ENCODE measurements at places on chromosomes 16 and 17.

GRCh38 chr16:77556201-77556873 is 121.5 kb upstream of the ADAMTS18 start:
- no peak overlapping the region for H3K27ac ChIP-seq
- no peak overlapping the region for H3K4me3 ChIP-seq
- no peak for DNase-seq
- no peaks in the 10 kb centered on the region for H3K36me3 ChIP-seq

DNA sequence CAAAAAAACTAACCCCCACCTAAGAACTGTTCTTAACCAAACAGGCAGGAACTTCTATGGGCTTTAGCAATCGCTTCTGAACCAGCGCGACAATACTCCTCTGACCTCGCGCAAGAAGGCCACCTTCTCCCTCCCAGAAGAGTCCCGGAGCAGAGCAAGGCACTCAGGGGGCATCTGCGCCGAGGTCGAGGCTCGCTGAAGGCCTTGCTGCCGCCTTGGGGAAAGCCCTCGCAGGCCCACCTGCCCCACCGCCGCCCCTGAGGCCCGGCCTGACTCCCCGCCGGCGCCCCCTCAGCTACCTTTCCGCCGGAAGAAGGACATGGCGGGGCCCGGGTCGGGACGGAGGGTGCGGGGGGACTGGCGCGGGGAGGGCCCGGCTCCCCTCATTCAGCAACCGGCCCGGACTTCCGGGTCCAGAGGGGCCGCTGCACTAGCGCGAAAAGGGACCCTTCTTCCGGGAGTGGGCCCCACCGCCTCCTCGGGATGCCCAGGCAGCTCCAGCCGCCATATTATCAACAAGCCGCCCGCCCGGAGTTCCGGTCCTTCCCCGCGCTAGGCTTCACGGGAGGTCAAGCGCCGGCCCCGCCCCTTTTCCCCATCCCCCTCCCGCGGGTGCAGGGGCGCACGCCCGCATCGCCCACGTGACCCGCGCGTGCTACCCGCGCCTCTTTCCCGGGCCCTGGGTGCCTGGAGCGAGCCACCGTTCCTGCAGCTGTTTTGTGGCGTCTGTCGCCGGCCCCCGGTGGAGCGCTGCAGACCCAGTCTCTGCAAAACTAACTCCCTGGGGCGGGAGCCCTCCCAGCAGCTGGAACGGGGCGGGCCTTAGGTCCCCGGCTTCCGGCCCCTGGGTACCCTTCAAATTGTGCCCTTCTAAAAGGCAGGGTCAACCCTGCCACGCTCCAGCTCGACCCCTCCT is at the start of gene AKAP10:
TSS of gene AKAP10 (minus strand) at position 536 of the 916 bp plus-strand sequence. CDS start at position 387, 149 bp downstream.
- H3K27ac ChIP-seq = peak within 1 kb of the TSS; percentile 78
- DNase-seq = peak; percentile 82
- no peaks in the 10 kb centered on the region for H3K27me3 ChIP-seq
- peak within 1 kb of the TSS; percentile 85 for H3K4me3 ChIP-seq
- H3K36me3 ChIP-seq = peaks cover 4% of the 10 kb centered on the region
- peaks cover 8% of the 10 kb centered on the region for H3K4me1 ChIP-seq

DNA sequence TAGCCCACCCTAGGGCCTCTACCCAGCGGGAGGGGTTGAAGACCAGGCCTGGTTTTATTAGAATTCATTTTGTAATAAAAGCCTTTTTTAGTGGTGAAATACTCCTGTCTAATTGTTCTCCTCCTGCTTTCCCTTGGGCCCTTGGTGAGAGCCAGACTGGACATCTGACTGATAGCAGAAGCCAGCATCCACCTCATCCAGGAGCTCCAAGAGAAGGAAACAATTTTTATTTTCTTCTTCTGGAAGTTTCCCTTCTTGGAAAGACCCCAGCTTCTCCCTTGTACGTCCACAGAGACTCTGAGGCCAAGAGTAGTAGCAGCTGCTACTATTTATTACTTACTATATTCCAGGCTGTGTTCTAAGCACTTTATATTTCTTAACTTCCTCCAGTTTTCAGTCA is 4.0 kb upstream of the PHKG2 start:
- peaks cover 6% of the 10 kb centered on the region for H3K4me1 ChIP-seq
- DNase-seq = no peak
- no peak overlapping the region for H3K27ac ChIP-seq
- no peaks in the 10 kb centered on the region for H3K36me3 ChIP-seq
- H3K4me3 ChIP-seq = no peak overlapping the region

DNA sequence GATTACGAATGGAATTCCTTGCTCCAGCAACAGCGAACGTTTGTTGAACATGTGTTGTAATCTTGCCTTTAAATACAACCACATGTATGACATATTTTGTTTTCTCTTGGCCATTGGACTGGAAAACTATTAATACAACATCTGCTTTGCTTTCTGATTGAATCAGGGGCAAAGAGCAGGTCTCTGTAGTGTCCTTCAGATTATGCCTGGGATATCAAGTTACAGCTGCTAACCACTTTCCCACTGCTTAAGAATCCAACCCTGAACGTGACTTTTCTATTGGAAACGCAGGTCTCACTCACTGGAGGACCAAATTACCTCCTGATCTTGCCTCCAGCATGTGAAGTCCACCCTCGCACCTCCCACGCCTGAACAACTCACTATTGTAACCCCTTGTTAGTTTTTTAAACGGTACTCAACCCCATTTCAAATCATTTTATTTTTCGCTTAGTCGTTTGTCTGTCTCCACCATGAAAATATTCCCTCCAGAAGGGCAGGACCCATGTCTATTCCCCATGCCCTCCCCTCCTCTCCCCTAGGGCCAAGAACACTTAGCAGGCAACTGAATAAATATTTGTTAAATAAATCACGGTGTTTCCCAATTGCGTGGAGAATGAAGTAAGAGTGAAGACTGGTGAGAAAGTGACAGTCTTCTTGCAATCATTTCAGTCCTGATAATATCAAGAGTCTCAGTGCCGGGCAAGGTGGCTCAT is 57.4 kb upstream of the MRTFB start:
- H3K4me1 ChIP-seq = no peaks in the 10 kb centered on the region
- no peaks in the 10 kb centered on the region for H3K36me3 ChIP-seq
- no peak overlapping the region for H3K4me3 ChIP-seq
- no peaks in the 10 kb centered on the region for H3K27me3 ChIP-seq
- DNase-seq = no peak

DNA sequence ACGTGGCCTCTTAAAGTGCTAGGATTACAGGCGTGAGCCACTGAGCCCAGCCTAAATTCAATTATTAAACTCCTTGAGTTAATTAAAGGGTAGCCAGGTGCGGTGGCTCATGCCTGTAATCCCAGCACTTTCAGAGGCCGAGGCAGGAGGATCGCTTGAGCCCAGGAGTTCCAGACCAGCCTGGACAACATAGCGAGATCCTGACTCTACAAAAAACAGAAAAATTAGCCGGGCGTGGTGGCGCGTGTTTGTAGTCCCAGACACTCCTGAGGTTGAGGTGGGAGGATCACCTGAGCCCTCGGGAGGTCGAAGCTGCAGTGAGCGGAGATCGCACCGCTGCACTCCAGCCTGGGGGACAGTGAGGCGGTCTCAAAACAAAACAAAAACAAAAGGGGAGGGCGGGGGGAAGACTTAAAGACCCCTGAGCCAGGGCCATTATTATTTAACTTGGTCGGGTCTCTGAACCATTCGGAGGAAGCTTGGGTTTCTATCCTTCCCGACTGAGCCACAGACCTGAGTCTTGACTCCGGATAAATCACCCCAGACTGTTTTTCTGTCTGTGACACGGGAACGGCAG is 19.5 kb downstream of the BCL7C start:
- H3K4me3 ChIP-seq = peak overlapping the region; percentile 83
- no peak for DNase-seq
- H3K27me3 ChIP-seq = no peaks in the 10 kb centered on the region
- peaks cover 25% of the 10 kb centered on the region for H3K4me1 ChIP-seq
- no peaks in the 10 kb centered on the region for H3K36me3 ChIP-seq

DNA sequence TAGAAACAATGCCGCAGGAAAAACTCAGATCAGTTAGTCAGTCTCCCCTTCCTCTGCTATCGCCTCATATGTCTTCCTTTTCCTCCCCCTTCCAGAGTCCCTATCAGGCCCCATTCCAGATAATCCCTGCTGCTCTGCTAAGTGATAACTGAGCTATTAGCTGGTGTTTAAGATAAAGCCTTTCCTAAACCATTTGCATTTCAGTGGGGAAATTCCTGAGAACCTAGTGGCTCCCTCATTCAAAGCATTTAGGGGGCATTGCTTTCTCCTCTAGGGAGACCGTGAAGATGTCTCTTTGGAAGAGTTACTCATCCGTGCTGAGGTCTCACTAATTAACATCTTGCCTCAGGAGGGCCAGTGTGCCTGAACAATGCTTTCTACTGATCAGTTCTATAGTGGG is 401.6 kb downstream of the NPIPA7 start:
- no peaks in the 10 kb centered on the region for H3K36me3 ChIP-seq
- H3K27me3 ChIP-seq = no peaks in the 10 kb centered on the region
- H3K4me3 ChIP-seq = no peak overlapping the region

DNA sequence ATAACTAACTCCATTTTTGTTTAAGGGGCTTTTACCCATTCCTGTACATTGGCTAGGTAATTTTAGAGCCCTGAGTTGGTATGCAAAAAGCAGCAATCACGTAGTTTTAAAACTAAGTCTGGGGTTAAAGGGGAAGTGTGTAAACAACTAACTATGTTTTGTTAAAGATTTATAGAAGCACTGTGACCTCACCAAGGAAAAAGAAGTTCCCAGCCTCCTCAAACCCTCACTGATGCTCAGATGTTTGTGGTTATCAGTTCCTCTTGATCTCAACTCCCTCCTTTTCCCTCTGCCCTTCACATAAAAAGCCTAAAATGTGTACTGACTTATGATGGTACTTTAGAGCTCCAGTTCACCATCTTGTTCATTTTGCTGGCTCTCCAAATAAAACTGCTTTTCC is 119.9 kb upstream of the IRX6 start:
- no peaks in the 10 kb centered on the region for H3K4me1 ChIP-seq
- no peak overlapping the region for H3K27ac ChIP-seq
- H3K4me3 ChIP-seq = no peak overlapping the region
- no peaks in the 10 kb centered on the region for H3K27me3 ChIP-seq

GRCh38 chr16:68289621-68290329 is 21.0 kb downstream of the SLC7A6OS start:
- peaks cover 8% of the 10 kb centered on the region for H3K36me3 ChIP-seq
- peak; percentile 50 for DNase-seq
- H3K27ac ChIP-seq = peak overlapping the region; percentile 68

GRCh38 chr17:72884066-72884465 is 208.4 kb downstream of the SLC39A11 start:
- H3K4me3 ChIP-seq = no peak overlapping the region
- H3K27me3 ChIP-seq = no peaks in the 10 kb centered on the region
- DNase-seq = no peak
- no peak overlapping the region for H3K27ac ChIP-seq

- no peak for DNase-seq
- no peaks in the 10 kb centered on the region for H3K4me1 ChIP-seq
- H3K27ac ChIP-seq = no peak overlapping the region
- H3K27me3 ChIP-seq = peaks cover 3% of the 10 kb centered on the region
- peaks cover 58% of the 10 kb centered on the region for H3K36me3 ChIP-seq
Measured at GRCh38 chr17:80998748-80999535, 7.3 kb downstream of the CHMP6 start.

- H3K4me3 ChIP-seq = no peak overlapping the region
- H3K27ac ChIP-seq = no peak overlapping the region
- H3K36me3 ChIP-seq = no peaks in the 10 kb centered on the region
- no peaks in the 10 kb centered on the region for H3K27me3 ChIP-seq
- DNase-seq = no peak
- no peaks in the 10 kb centered on the region for H3K4me1 ChIP-seq
Measured at GRCh38 chr16:12197812-12198211, 221.3 kb downstream of the SNX29 start.

DNA sequence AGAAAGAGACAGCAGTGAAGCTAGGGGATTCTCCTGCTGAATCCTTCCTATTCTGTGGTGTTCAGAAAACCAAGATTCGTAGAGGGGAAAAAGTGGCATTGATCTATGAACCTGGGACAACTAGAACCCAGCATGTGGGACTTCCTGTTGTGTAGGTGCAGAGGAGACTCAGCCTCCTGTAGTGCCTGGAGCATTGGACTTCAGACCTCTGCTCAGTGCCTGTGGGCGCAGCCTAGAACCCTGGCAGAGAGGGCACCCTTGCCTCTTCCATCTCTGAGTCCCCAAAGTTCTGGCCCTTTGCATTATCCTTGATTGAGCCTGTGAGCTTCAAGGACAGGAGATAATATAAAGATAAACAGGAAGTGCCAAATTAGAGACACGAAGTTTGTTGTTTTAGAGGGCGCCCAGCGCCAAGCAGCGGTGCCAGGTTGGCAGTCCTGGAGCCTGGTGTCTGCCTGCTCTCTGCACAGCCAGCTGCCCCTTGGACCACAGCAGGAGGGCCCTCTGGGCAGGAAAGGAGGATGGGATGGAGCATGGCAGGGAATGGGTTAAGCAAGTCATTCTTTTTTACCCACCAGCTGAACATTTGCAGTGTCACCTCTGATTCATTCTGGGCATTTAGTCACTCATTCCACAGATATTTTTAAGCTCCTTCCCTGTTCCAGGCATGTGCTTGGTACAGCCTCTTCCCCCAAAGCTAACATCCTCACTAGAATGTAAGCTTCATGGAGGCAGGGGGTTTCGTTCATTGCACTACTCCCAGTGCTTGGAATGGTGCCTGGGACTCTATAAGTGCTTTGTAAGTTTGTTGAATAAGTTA is 11.9 kb upstream of the SP6 start:
- H3K4me1 ChIP-seq = no peaks in the 10 kb centered on the region
- H3K27ac ChIP-seq = no peak overlapping the region
- no peaks in the 10 kb centered on the region for H3K27me3 ChIP-seq
- no peaks in the 10 kb centered on the region for H3K36me3 ChIP-seq

DNA sequence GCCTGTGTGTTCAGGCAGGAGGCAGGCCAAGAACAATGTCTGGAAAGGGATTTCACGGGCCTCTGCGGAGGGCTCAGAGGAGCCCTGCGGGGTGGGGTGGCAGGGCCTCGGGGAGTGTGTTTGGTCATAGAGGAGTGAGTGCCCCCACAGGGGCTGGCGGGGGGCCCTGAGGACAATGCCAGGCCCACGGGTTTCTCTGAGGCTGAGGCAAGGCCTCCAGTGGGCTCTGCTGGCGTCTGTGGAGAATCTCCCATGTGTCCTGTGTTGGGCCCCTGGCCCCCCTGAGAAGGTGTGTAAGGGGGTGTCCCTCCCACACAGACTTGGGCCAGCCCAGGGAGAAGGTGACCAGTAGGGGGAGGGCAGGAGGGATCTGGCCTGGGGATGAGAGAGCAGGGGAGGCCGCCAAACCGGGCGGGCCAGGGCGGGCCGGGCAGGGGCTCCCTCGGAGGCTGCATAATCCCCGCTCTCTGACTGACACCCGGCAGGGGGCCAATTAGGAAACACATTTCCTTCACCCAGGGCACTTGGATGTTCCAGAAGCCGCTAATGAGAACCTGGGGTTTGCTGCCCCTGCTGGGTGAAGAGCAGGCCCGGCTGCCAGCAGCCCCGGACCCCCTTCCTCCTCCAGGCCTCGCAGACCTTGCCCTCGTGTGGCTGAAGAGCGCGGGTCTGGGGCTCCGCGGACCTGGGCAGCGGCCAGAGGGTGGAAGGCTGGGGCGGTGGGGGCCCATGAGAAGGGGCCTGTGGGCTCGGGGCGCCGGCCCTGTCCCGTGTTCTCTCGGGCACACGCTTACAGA is 204.2 kb downstream of the NTN1 start:
- no peaks in the 10 kb centered on the region for H3K27me3 ChIP-seq
- DNase-seq = no peak
- peaks cover 11% of the 10 kb centered on the region for H3K4me1 ChIP-seq

Data from naive thymus-derived CD4-positive, alpha-beta T cell (primary cell).